ENCODE measurements at places on chromosomes 4 and X.

DNA sequence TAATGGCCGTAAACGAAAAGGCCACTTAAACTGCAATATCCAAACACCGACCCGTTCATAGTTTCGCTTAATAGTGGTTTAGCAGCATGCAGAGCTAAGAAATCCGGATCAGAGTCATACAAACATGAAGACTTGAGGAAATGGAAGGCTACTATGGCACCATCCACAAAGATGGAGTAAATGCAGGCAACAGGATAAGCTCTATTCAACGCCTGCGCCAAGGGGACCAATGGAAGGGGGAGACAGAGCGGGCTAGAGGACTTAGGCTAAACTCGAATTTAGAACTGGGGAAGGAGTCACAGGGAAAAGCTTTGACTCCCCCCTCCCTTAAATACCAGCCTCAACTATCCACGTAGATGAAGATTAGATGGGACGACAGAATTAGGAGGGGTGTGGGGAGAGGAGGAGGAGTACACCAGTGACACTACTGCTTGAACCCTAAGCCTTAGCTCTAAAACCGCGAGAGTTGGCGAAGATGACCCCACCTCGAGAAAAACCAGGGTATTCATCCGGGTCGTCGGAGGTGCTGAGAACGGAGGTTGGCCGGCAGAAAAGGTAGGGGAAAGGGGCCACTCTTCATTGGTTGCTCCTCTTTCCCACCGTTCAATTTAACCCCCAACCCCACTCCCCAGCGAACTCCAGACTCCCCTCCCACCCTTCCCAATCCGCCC is 3.5 kb downstream of the HUWE1 start:
- peak; percentile 55 for DNase-seq

DNA sequence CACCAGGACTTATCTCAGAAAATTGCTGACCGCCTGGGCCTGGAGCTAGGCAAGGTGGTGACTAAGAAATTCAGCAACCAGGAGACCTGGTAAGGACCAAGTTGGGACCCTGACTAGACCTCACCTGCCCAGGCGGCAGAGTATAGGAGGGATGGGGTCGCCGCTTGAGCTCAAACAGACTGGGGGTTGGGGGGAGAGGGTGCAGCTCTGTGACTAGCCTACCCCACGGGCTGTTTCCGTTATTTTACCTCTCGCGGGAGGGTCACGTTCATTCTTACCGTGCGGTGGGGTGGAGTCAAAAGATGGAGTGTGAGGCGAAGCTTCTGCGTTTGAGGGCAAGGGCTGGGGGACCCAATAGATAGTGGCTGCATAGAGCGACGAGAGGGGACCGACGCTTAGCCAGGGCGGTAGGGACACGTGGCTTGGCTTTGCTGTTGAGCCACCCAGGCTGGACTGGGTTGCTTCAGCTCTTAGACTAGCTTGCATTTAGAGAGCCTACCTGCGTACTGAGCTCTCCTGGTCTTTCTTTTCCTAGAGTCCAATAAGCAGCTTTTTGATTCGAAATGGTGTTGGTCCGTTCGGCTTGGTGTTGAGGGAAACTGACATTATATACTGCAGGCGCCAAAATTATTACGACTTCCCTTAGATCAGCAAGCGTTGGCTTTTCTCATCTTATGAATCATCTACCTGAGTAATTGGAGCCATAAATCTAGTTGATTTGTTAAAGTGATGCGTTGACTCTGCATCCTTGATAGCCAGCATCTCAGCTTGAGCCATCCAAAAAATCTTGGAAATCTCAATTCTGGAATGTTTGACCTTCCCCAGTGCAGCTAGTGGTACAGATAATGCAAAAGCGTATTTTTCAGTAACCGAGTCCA is 591 bp downstream of the PRPS1 start:
- DNase-seq = peak; percentile 68

GRCh38 chrX:20519146-20519545 is 252.4 kb upstream of the RPS6KA3 start:
- no peak for DNase-seq

- no peak for DNase-seq
Measured at GRCh38 chr4:41619161-41619560, 81.2 kb downstream of the LIMCH1 start.

DNA sequence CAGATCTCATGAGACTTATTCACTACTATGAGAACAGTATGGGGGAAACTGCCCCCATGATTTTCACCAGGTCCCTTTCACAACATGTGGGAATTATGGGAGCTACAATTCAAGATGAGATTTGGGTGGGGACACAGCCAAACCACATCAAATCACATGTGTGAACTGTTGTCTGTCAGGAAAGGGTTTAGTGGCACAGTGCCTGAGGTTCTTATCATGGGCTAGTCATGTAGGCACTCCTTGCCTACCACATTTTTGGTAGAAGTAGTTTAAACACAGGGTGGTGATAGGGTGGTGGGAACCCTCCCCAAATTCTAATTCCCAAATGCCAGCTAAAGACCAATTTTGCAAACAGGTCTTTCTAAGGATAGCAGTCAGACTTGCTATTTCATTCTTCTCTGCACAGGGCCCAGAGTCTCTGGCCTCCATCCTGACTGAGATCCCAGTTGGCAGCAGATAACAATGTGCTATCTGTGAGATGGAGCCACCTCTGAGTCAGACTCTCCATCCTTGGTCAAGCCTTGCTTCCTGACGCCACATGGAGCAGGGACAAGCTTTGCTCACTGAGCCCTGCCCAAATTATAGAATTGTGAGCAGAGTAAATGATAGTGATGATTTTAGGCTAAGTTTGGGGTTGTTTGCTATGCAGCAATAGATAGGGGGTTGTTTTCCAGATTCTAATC is 33.5 kb upstream of the SETD7 start:
- DNase-seq = no peak

- DNase-seq = no peak
Measured at GRCh38 chrX:9308426-9308825, 156.4 kb upstream of the TBL1X start.
